GM12891 (cell line): ENCODE measurements at places on chromosomes 6 and 20.

GRCh38 chr6:20403766-20404640, 2.3 kb downstream of the E2F3 start:
- DNase-seq: no peak

DNA sequence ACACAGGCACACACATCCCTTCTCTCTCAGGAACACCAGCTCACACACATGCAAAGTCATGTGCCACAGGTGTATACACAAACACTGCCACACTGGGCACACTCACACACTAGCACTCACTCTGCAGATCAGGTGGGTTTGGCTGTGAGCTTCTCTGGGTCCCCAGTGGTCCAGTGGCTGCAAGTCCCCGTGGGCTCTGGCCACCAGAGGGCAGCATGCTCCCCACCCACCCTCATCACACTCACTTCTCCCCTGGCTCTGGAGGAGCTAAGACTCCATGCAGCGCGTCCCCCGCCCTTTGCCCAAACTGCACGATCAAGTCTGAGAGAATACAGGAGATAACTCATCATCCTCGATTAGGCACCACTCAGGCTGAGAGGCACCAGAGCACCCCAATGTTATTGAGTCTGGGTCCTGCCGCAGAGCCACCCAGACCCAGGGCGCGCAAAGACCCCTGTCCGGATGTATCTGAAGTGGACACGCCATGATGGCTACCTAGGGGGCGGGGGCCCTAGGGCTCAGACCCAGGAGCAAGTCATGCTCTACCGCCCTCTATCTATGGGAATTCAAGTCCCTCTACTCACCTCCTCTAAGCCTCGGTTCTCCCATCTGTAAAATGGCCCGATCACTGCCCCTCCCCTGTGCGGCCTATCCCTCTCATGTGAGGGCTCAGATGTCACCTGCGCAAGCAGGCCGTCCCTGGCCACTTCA, 90.5 kb downstream of the GRM4 start:
- peak; percentile 81 for DNase-seq

DNA sequence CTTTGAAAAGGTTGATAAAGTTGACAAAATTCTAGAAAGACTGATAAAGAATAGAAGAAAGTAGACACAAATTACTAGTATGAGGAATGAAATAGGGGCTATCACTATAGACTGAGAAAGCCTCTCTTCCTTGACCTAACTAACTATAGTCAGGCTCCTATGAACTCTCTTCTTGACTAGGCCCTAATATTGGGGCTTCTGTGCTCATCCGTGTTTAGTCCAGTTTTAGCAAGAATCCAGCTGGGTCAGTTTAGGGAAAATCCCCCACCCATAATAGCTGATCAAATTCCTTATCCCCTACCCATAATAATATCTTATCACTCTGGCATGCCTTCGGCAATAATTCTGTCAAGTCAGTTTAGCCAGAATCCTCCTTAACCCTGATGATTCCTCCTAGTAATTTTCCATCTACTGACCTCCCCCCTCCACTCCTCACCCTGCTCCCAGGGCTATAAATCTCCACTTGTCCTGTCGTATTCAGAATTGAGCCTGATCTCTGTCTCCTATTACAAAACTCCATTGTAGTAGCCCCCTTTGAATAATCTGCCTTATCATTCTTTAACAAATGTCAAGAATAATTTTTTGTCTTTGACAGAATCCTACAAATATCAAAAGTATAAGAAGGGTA, 138.1 kb downstream of the TFAP2A start:
- DNase-seq: no peak

- DNase-seq: no peak
Measured at GRCh38 chr20:9775176-9775575, 63.7 kb downstream of the PAK5 start.

- peak; percentile 62 for DNase-seq
Measured at GRCh38 chr20:1802385-1803060, 92.7 kb upstream of the SIRPA start.

GRCh38 chr6:34204693-34205092, 32.0 kb upstream of the HMGA1 start:
- DNase-seq: no peak

DNA sequence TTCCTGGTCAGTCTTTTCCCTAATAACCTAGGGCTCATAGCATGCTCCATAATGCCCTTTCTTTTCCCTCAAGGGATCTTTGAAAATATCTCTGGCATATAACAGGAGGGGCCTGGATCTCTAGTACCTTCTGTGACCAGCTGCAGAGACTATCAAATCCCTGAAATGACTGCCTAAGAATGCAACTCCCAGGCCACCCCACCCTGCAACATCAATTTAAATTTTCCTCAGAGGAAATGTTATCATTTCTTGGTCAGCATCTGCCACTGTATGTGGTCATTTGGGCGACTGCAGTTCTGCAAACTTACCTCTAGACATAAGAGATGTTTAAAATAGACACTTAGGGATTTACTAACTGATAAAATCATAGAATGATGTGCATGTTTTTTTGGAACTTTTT, 200.2 kb downstream of the KCNQ5 start:
- no peak for DNase-seq

DNA sequence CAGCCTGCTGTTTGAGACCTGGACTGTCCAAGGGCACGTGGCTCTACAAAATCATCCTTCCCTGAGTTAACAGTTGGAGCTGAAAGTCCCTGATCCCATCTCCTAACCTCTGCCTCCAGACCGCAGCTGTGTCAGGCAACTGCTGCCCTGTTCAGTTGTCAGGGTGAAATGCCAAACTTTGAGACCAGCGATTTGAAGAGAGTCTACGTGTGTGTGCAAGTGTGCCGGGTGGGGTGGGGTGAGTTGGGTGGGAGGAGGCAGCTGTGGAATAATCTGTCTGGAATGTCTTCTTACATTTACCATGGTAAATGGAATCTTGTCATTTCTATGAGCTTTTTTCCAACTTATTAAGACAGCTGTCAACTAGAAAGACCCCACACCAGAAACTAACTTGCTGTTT, 81.0 kb upstream of the FAM8A1 start:
- no peak for DNase-seq

DNA sequence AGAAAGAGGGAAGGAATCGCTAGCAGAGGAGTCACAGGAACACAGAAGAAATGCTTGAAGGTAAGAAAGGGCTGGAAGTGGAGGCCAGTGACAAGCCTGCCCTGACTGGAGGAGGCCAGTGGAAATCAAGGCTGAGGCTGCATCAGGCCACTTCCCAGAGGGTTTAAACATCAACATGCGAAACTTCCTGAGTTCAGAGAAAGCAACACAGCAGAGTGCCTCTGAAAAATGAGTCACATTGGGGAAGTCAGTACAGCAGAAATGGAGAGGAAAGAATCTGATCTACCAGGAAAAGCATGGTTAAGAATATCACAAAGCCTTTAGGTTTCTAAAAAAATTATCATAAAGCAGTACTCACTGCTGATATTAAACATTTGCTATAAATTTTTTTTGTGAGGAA, 23.3 kb downstream of the NAPB start:
- DNase-seq: no peak

GRCh38 chr6:20840675-20841074, 306.4 kb downstream of the CDKAL1 start:
- no peak for DNase-seq

DNA sequence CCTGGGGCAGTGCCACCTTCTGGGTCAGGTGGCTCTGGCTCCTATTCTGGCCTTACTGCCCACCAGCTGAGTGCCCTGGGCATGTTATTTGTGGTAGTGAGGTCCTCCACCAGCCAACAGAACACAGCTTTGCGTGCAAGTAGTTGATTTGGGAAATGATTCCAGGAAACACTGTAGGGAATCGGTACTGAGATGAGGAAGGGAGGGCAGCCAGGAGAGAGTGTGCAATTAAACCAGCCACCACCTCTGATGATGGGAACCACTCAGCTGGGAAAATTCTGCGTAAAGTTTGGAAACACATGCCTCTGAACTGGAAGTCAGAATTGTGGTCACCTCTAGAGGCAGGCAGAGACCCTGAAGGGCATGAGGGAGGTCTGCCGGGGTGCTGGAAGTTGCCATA, 459 bp downstream of the LBP start:
- no peak for DNase-seq

- DNase-seq: no peak
Measured at GRCh38 chr6:35594503-35595186, 81.9 kb upstream of the TULP1 start.

GRCh38 chr6:169824021-169824420, 72.6 kb downstream of the ERMARD start:
- DNase-seq: no peak

DNA sequence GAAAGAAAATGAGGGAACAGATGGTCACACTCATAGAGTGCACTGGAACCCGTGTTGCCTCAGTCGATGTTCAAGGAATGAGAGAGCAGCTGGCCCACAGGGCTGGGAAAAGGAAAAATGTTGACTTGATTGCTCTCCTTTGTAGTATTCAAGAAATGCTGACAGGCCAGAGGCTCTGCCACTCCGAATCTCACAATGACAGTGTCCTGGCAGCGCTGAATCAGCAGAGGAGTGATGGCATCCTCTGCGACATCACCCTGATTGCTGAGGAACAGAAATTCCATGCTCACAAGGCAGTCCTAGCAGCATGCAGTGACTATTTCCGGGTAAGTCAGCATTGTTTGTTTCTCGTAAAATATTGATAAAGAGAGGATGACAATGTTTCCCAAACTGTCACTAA, 51.3 kb downstream of the KLHL32 start:
- no peak for DNase-seq

DNA sequence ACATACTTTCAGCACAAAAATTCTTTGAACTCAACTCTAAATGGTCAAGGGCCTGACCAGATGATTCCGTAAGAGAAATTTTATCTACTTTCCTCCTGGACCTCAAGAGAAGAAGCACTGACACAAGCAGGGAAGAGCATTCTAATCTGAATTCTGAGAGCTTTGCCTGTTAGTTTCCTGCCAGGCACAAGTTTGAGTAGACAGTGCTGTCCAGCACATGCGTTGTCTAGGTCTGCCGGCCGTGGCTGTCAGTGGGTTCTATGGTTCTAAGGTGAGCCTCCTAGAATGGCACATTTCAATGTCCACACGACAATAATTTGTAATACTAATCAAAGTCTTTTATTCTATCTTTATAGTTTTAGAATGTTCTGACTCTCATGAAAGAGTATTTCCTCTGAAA, 91.9 kb downstream of the RFPL4B start:
- no peak for DNase-seq
